ENCODE measurements at places on chromosomes 7 and 10.

GRCh38 chr7:157875230-157876179, 538.7 kb downstream of the DNAJB6 start:
- peak; percentile 15 for DNase-seq

GRCh38 chr7:32500922-32501341, 5.6 kb downstream of the AVL9 start:
- DNase-seq: no peak

DNA sequence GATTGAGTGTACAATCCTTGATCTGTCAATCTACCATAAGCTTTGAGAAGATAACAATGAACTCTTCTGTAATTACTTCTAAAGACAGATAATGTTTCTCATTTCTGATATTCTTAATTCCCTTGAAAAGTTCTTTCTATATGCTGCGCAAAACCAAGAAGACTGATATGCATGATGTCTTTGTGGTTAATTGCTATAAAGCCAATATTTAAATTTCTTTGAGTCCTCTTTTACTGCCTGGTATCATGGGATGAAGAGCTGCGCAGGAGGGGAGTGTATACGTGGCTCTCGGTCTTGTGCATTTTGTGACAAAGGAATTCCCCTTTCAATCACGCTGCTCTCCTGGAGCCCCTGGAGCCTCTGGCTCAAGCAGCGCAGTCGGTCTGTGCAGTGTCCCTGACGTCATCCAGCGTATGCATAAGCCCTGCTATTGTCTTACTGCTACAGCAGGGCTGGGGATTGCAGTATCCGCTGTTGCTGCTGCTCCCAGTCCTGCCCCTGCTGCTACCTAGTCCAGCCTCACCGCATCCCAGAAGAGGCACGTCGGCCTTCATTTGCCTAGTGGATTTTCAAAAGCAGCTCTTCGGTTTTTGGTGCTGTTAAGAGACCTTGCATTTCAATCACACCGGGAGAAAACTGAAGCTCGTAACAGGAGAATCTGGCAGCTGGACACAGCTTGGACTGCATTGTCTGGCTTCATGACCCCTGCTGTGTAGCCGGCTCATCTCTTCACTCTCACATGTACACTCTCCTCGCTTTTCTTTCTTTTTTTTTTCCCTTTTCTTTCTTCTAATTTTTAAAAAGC, 66.7 kb downstream of the ST7 start:
- DNase-seq: peak; percentile 84

DNA sequence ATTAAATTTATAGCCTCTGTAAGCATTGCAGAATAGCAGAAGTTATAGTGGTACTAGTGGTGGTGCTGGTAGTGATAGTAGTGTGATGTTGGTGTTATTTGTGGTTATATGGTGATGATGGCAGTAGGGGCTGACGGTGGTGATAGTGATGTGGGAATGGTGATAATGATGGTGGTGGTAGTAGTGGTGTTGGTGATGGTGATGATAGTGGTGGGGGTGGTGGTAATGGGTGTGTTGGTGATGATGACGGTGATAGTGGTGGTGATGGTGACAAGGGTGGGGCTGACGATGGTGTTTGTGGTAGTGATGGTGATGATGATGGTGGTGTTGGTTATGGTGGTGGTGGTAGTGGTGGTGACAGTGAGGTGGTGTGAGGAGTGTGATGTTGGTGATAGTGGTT, 54.4 kb upstream of the MGAM2 start:
- DNase-seq: no peak

GRCh38 chr7:131302876-131303707, 24.6 kb upstream of the MKLN1 start:
- no peak for DNase-seq

- DNase-seq: peak; percentile 4
Observed at GRCh38 chr7:38411404-38411803, 138.0 kb upstream of the TARP start.

- no peak for DNase-seq
Observed at GRCh38 chr10:22500656-22501340, 155.5 kb downstream of the SPAG6 start.

- no peak for DNase-seq
Observed at GRCh38 chr7:156640949-156641485, 443 bp downstream of the RNF32 start.

DNA sequence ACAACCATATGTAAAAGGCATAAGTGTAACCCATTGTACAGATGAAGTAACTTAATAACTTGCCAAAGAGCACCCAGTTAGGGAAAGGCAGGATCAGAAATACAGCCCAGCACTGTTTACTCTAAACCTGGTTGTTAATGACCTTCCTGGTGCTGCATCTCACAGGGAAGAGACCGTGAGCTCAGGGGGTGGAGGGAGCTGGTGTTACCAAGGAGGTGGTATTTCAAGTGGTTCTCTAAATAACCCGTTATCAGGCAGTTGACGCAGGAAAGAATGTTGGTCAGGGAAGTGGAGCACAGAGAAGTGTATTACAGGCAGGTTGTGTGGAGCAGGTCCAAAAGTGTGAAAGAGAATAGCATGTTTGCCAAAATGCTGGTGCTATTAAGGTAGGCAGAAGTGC, 4.4 kb upstream of the ST7 start:
- no peak for DNase-seq

- DNase-seq: no peak
Observed at GRCh38 chr7:100588438-100588837, 2.3 kb downstream of the FBXO24 start.

DNA sequence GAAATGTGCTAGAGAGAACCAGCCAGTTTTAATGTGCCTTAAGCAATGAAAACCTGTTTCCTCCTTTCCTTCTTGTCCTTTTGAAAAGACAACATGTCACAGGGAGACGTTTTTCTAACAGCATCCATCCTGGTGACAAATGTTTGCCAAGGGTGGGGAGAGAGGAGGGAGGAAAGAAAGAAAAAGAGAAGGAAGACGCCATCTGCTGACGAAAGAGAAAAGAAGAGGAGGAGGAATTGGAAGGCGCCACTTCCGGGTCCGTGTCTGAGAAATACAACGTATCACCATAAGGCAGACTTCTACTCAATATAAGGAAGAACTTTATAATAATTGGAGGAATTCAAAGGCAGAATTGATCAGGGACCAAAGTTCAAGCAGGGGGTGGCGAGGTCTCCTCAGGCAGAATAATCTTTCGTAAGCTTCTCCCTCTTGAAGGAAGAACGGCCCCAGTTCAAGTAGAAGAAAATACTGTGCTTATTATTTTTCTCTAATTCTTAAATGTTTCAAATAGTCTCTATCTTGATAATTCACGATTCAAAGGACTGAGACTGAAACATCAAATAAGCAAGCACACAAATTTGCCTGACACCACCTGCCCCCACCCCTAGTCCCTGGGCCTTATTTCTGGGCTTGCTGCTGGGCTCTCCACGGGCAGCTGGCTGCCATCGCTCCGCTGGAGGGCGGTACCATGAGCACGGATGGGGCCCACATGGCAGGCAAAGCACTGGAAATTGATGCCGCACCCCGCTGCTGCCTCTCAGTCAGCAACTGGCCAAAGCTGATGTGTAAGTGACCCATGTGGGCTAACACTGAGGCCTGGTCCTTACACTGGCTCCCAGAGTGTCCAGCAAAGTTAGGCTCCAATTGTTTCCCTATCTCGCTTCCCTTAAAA, 273.7 kb upstream of the KLF14 start:
- DNase-seq: no peak

DNA sequence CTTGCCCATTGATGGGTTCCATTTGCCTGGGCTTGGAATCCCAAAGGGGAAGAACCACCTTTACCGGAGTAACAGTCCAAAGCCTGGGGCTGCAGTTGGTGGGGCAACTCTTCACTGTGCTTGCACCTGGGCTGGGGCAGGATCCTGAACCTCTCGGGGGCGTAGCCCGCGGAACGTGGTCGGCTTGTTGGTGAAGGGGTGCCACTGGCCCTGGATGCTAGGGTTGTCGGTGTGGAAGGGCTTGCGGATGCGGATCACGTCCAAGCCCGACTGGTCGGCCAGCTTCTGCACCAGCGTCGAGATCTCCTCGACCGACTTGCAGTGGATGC, 710 bp downstream of the MRPL43 start:
- no peak for DNase-seq

DNA sequence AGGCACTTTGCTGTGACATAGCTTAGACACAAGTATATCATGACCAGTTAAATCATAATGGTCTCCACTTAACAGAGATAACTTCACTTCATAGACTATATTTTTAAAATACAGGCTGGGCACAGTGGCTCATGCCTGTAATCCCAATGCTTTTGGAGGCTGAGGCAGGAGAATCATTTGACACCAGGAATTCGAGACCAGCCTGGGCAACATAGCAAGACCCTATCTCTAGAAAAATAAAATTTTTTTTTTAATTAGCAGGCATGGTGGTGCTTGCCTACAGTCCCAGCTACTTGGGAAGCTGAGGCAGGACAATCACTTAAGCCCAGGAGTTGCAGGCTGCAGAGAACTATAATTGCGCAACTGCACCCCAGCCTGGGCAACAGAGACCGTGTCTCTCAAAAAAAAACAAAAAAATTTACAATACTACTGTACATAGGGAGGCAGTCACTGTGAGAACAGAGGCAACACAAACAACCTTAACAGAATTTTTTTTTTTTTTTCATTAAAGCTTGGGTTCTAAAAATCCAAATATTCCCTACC, 105.1 kb downstream of the USP6NL start:
- no peak for DNase-seq

DNA sequence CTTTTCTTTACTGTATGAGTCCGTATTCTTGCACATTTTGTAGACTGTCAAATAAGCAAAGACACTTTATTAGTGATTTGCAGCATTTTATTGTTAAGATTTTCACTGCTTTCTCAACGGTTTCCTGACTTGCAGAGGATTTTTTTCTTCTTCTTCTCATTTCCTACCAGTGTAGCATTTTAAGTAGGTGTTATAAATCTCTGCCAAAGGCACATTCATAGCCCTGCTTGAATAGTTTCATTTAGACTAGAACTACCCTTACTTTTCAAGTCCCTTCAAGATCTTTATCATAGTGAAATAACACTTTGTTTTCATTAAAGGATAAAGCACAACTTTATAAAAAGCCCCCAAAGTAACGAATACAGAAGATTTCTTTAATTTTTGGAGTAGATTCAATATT, 271.4 kb downstream of the TSPAN12 start:
- DNase-seq: no peak

GRCh38 chr7:148773334-148773733, 74.6 kb downstream of the CUL1 start:
- DNase-seq: no peak

DNA sequence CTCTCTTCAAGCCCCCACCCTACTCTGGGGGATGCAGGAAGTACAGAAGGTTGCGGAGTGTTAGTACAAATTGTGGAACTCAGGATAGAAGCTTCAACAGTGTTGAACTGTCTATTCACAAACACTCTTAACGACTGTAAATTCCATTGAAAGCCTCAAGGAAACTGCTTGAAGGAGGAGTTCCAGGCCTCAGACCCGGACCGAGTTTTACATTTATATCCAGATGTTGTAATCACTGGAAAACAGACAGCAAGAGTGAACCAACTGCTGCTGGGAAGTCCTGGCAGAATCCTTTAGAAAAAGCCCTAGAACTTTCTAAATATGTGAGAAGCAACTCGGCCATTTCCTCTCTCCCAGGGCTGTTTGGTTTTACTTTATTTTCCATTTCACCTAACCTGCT, 84.1 kb upstream of the LRRC18 start:
- DNase-seq: no peak

DNA sequence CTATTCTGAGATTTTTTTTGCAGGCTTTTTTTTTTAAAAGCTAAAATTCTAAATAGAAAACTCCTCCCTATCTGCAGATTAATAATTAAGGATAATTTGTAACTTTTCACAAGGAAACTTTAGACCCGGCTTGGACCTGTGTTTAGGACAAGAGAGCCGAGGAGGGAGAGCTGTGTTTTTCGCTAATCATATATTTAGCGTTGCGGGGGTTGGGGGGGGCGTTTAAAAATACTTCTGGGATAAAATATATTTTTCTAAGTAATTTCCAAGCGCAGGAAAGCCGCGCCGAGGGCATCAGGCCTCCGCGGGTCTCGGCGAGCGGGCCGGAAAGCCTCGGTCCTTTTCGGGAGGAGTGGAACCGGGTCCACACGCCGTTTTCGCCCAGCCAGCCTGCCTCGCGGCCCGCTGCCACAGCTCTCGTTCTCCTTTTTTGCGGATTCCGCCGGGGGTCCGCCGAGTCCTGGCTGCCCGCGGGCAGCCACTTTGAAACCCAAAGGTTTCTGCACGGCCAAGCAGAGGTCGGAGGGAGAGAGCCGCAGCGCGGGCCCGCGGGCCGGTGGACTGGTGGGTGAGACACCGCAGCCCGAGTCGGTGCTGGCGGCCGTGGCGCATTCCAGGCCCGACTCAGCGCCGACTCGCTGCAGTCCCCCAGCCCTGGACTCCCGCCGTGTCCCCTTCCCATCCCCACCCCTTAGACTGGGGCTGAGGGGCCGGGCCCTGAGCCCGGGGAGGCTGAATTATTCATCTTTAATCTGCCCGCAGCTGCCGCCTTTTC, 2.3 kb downstream of the PAX2 start:
- DNase-seq: no peak

- DNase-seq: no peak
Observed at GRCh38 chr10:125084191-125084613, 76.2 kb downstream of the CTBP2 start.

DNA sequence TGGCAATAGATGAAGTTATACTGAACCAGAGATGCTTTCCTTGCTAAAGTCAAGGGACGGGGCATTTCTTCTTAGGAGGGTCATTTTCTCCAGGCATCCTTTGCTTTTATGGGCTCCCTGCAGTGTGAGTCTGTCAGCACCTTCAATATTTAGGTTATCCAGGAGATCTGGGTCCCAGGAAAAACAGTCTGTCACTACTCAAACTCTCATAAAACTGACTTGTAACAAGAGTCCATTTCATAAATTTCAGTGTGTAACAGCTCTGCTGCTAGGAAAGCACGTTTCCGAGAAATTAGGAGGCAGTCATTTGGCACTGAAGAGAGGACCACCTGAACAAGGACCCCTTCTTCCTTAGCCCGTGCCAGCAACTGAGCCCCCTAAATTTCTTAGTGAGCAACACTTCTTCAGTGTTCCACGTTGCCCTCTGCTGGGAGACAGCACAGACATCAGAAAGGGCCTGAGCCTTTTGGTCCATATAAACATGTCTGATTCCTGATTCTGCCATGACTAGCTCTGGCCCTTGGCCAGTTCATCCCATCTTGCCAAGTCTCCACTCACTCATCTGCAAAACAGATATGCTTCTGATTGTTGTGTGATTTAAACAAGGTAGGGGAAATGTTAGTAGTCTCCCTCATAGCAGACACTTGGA, 7.2 kb downstream of the GCC1 start:
- no peak for DNase-seq

DNA sequence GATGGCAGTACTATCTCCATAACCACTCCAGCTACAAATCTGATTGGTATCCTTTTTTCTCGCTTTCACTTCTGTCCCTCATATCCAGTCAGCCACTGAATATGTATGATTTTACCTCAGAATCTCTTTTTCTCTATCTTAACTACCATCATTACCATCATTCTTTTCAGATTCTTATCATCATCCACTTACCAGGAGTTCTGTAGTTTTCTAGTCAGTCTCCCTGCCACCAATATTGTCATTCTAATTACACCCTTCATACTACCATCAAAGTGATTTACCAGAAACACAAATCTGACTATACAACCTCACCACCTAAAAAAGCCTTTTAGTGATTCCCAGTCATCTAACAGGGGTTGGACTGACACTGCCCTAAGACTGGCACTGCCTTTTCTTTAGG, 64.9 kb upstream of the TMEM140 start:
- DNase-seq: no peak

Data from NCI-H1694 treated with DMSO at 0.1 percent for 48 hours (cell line).